Common myeloid progenitor, CD34-positive (primary cell): ENCODE measurements at places on chromosomes 3 and 15.

GRCh38 chr3:44530911-44531310, 24.1 kb upstream of the ZKSCAN7 start:
- DNase-seq, result no peak

DNA sequence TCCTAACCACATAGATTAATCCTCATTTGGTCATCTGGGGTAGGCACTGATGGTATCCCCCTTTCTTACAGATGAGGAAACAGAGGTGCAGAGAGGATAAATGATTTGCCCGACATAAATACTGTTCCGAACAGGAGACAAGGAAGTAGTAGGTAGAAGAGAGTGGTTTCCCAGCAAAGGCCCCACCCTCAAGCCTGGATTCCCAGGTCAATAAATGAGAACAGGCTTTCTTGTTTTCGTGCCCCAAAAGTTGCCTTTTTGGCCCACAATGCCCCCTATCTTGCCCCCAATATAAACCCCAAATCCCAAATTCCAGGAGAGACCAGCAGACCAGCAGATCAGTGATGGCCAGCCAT, 125.5 kb upstream of the PRR20G start:
- DNase-seq, result no peak

GRCh38 chr3:111917300-111917699, 58.2 kb downstream of the PHLDB2 start:
- DNase-seq, result no peak

DNA sequence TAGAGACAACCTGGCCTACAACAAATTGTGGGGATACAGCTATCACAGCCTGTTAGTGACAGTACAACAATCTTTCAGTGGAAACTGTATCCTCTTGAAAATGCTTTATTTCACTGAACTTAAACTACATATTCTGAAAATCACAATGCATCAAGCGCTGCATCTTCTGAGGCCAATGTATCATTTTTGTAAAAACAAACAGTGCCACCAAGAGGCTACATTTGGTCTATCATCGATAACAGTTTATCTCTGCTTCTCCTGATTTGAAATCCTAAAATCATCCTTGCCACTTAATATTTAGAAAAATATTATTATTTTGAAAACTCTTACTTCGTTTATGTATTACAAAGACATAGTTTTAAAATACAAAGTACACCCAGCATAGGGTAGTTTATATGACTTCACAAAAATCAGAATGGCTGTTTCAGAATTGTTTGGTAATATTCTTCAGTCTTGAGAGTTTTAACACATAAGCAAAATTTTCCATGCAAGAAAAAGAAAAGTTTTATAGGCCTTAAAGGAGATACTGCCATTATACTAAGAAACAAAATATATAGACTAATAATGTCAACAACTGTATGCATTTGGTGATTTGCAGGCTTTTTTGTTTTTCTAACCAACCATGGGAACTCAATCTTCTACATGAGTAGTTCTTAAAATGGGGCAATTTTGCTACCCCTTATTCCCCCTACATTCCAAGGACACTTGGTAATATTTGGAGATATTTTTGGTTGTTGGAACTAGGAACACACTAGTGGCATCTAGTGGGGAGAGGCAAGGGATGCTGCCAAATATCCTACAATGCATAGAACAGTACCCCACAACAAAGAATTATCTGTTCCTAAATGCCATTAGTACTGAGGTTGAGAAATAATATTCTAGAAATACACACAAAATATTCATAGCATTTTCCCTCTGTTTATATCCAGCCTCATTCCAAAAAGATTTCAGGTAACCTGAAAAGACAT, 42.3 kb downstream of the WDR72 start:
- peak; percentile 12 for DNase-seq

- no peak for DNase-seq
These were observed 83.7 kb downstream of the CMSS1 start for GRCh38 chr3:99901200-99901926.

DNA sequence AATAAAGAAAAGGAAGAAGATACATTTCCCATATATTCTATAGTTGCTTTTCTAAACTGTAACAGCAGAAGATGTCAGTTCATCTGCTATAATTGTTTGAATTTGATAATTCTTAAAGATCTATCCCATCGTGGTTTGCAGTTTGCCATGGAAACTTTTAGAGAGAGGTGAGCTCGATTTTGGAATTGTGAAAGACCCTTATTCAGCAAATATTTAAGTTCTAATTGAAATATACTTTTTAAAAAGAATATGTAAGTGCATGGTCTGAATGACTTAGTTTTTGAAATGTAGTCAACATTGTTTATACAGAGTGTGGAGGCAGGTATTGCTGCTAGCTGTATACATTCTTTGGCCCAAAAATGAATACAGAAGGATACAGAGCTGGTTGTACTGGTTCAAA, 127.7 kb downstream of the PDE8A start:
- DNase-seq, result no peak

- DNase-seq, result peak; percentile 16
These were observed 47.0 kb upstream of the LHFPL4 start for GRCh38 chr3:9600597-9600996.

DNA sequence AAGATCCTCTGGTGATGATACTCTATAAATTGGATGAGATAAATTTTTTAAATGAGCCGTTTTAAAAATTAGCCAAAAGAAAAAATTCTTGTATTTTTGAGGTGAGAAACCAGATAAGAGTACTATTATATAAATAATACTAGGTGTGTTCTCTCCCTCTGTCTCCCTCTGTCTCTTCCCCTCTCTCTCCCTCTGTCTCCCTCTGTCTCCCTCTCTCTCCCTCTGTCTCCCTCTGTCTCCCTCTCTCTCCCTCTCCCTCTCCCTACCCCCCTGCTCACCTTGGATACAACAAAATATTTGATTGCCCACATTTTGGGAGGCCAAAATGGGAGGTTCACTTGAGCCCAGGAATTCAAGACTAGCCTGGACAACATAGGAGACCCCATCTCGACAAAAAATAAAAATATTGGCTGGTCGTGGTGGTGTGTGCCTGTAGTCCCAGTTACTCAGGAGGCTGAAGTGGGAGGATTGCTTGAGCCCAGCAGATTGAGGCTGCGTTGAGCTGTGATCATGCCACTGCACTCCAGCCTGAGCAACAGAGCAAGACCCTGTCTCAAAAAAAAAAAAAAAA, 168.5 kb downstream of the TCF12 start:
- no peak for DNase-seq

DNA sequence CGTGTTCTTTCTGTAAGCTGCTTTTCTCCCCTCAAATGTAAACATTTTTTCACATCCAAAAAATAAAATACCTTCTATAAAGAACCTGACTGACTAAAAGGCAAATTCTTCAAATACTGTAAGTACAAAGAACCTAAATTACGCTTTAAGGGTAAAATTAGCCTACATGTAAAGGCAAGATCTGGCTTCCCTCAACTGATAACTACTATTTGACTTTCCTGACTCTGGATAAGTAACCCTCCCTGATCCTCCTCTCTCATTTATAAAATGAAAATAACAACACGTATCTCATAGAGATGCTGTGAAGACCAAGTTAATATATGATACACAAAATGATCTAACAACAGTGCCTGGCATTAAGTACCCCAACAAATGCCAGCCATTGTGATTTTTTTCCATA, 12.2 kb downstream of the ADAM10 start:
- DNase-seq, result no peak

DNA sequence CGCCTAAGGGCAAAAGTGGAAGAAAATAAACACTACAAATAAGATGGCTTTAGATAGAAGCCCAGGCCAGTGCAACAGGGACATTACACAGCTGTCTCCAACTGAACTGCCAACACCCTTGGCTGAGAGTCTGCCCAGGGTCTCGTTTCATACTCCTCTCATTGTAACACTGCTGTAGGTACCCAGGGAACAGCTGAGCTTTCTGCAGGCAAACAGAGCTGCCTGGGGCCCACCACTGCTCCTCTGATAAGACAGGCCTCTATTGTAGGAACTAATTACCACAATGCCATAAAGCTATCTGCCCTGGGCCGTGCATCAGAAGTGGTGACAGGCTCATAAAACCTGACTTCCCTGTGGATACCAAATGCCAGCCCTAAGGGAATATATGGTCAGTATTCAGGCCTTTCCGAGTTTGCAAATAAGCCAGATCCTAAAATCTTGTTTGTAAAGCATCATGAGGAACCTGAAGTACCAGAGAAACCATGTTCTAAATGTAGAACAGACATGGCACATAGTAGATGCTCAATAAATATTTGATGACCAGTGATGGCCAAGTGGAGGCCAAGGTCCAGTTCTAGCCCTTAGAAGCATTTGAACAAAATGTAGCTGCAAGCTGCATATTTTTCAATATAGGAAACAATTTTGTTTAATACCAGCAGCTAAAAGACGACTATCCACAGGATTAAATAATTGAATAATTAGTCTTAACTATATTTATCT, 84.3 kb upstream of the NEO1 start:
- no peak for DNase-seq

DNA sequence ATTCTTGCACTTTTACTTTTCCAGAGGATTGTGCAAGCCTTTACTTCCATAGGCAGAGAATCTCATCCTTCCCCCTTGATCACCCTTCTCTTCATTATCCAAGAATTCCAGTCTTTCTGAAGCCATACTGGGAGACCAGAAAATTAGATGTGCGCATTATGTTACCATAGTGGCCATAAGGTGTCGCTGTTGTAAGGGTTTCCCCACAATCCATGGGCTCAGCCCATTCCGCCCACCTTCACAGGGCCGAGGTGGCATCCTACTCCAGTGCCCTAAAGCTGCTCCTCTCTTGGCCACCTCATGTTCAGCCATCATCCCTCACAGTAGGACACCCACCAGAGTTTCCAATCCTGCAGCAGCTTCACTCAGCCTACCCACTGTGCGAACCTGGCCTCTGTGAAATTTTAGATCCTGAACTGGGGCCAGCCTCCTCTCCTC, 35.0 kb downstream of the CTSH start:
- DNase-seq, result peak; percentile 59

GRCh38 chr15:76011627-76012551, at the start of gene NRG4:
Gene NRG4 (minus strand): TSS chr15:76012424. CDS start chr15:76011230, 1,194 bp downstream.
- DNase-seq, result peak; percentile 12

- no peak for DNase-seq
These were observed 4.5 kb downstream of the NR1I2 start for GRCh38 chr3:119786409-119786808.

DNA sequence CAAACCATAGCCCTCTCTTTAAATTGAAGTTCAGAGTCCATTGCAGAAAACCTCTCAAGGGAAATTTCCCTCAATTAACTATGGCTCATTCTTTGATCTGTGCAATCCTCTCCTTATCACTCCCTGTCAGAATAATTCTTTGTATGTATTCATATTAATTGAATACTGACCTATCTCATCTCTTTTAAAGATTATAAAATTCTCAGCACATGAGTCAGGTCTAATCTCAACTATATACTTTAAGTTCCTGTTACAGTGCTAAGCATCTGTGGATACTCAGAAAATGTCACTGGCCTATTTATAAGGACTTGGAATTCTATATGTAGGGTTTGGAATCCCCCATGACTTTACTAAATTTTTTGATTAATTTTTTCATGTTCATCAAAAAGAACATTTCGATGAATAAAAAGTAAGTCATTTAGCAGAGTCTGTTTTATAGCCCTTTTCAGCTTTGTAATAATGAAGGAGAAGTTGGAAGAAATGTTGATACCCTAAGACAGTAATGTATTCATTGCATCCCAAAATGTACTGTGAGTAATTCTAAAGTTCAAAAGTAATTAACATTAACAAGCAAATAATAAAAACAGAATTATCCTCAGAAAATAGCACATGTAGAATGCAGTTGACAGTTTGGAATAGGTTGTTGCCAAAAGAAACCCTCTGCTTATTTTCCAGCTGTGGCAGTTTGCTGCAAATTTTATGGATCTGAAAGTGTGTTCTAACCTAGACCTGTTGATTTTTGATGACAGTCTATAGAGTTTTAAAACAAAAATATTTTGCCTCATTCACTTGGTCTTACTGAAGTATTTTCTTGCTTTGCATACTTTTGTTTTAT, 503.4 kb upstream of the CBLB start:
- DNase-seq, result no peak

DNA sequence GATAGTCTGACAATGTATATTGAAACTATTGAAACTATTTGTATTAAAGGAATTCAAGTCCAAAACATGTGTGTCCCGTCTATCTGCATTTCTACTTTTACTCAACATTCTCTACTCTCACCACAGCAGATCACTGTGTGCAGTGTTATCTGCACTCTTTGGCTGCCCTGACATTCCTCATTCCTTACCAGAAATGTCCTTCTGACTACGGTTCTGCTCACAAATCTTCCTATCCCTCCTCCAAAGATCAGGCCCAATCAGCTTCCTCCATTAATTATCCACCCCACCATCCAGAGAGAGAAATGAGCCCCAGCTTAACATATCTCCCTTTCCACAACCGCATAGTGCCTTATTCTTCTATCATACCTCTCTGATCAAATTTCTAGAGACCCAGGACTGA, 94.7 kb downstream of the TBL1XR1 start:
- DNase-seq, result no peak

- DNase-seq, result no peak
These were observed 223.4 kb downstream of the IGSF11 start for GRCh38 chr3:118811236-118811732.

DNA sequence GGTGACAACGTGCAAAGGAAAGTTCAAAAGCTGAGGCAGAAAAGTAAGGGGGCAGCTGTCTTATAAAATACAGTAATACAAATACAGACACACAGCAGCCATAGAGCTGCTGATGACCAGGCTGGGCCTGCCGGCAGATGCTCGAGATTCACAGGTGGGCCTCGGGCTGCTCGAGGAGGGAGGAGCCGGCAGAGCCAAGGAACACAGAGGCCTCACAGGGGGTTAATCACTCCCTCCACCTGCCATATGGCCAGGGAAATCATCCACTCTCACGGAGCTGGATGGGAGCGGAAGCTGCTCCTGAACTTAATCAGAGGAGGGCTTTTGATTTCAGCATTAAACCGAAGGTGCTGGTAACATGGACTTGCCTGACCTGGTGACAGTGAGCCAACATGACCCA, 29.6 kb upstream of the MGLL start:
- DNase-seq, result no peak

- DNase-seq, result no peak
These were observed 226.6 kb downstream of the ABHD5 start for GRCh38 chr3:43917361-43917760.

DNA sequence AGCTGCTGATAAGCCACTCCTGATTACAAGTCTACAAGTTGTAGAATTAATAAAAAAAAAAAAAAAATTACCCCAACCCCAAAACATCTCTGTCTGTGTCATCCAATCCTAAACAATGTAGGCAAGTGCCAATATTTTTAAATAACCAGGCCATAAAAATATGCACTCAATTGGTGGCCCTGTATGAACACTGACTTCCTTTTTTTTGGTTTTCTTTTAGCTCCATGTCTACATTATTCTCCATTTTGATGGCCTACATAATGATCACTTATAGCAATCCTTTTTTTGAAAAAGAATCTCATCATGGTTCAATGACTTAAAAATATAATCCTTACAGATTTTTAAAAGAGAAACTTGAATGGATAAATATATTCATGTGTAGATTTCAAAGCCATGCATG, 72.1 kb downstream of the FOXP1 start:
- no peak for DNase-seq
